Activated naive CD4-positive, alpha-beta T cell (primary cell): ENCODE measurements at places on chromosomes 2 and 18.

DNA sequence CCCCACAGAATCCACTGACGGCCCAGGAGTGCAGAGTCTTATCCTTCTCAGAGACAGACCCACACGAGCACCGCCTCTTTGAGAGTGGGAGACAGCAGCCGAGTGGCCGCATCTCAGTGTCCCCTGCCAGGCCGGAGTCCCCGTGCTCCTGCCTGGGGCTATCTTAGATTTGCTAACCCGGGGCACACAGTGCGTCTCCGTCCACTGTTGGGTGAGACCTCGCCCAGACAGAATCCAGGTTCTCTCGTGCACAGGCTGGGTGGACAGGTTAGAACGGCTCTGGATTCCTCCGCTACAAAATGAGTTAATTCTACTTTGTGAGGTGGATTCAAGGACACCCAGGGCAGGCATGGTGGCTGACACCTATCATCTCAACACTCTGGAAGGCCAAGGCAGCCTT is 88.3 kb downstream of the ZNF516 start:
- no peak for DNase-seq

DNA sequence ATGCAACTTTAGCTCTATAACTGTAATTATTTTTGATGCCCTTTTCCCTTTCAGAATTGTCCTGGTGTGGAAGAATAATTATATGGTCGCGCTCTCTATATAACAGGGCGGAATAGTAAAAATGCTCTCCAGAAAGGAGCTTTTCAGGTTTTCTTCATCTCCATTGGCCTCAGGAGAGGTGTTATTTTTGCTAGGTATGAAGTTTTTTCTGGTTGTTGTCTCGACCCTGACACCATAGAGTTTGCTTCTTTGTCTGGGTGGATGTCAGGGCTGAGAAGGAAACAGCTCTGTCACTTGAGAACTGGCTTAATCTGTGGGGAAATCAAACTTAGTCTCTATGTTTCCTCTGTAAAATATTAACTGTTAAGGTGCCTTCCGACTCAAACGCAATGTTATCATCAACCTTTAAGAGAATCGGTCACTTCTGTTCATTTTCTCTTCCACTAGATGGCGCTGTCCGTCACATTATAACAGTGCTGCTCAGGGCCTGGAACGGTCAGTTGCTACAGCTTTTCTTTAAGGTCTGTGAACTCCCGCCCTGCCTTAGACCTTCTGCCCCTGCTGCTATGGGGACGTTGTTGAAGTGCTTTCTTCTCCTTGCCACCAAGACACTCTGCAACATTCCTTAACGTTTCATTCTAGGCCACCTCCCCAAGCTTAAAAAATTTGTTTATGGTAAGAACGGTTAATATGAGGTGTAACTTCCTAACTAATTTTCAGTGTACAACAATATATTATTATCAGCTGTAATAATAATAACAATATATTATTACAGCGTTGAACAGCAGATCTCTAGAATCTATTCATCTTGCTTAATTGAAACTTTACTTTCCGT is 23.8 kb upstream of the SERPINB12 start:
- no peak for DNase-seq

- DNase-seq, result no peak
These were observed 67.2 kb upstream of the FRZB start for GRCh38 chr2:182933629-182934028.

- DNase-seq, result no peak
These were observed 4.4 kb downstream of the ACTR3 start for GRCh38 chr2:113894156-113894743.

DNA sequence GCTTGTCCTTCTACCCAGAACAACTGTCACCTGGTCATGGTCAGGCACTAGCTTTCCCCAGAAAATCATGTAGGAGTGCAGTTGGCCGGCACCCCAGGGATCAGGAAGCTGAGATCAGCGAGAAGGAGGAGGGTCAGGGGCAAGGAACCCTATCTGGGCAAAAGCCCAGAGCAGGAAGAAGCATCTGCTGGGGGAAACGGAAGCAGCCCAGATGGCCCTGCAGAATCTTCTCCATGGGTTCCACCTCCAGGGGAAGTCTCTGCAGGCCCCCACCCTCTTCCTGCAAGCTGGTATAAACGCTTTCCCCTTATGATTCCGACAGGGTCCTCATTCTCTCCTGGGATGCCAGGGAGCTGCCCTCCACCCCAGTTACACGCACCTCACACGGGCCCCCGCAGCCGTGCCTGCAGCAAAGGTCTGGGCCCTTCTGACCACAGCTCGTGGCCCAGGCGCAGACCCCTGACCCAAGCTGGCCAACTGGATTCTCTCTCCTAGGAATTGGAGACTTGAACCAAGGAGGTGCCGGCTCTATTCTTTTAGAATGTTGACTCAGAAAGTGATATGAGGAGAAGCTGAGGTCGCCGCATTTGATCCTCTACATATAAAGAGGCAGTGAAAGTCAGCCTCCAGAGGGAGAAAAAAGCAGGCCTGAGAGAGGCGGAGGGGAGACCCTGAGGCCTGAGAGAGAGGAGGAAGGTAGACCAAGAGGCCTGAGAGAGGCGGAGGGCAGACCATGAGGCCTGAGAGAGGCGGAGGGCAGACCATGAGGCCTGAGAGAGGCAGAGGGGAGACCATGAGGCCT is 71.0 kb downstream of the STPG4 start:
- DNase-seq, result no peak

DNA sequence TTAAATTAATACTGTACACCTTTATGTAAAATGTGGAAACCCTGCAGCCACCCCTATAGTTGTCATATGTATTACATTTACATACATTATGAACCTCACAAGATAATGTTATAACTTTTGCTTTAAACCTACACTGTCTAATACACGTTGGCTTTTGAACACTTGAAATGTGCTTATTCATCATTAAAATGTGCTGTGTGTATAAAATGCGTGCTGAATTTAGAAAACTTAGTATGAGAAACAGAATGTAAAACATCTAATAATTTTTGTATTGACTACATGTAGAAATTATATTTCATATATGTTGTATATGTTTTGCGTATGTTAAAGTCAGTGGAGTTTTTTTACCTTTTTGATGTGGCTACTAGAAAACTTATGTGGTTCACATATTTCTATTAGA is 68.8 kb downstream of the MAPRE2 start:
- DNase-seq, result no peak

GRCh38 chr2:74497777-74498499 is 1.5 kb downstream of the LBX2 start:
- no peak for DNase-seq

- DNase-seq, result no peak
These were observed 6.9 kb upstream of the NEDD4L start for GRCh38 chr18:58037163-58037562.

- no peak for DNase-seq
These were observed 254.4 kb downstream of the ZNF521 start for GRCh38 chr18:25097569-25098056.

- no peak for DNase-seq
These were observed 23.9 kb upstream of the THSD7B start for GRCh38 chr2:136741471-136741870.

GRCh38 chr18:24136967-24137373 is 1.9 kb upstream of the CABYR start:
- DNase-seq, result no peak

GRCh38 chr2:239644011-239644410 is 243.2 kb upstream of the HDAC4 start:
- no peak for DNase-seq

- no peak for DNase-seq
These were observed 27.9 kb downstream of the TGFBRAP1 start for GRCh38 chr2:105301646-105302045.

GRCh38 chr18:64091526-64091925 is 57.4 kb downstream of the LINC00305 start:
- DNase-seq, result no peak

DNA sequence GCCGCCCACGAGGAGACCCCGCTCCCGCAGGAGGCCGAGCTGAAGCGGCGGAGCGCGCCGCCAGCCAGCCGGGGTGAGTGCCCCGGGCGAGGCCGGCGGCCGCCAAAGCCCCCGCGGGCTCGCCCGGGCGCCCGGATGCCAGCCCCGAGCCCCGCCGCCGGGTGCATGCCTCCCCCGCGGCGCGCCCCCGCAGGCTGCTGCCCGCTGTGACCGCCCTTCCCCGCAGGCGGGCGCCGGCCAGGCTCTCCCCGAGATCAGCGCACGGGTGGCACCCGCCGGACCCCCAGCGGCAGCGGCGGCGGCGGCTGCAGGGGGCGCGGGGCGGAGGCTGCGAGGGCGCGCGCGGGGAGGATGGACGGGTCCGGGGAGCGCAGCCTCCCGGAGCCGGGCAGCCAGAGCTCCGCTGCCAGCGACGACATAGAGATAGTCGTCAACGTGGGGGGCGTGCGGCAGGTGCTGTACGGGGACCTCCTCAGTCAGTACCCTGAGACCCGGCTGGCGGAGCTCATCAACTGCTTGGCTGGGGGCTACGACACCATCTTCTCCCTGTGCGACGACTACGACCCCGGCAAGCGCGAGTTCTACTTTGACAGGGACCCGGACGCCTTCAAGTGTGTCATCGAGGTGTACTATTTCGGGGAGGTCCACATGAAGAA is 470 bp downstream of the KCNF1 start:
- DNase-seq, result no peak

DNA sequence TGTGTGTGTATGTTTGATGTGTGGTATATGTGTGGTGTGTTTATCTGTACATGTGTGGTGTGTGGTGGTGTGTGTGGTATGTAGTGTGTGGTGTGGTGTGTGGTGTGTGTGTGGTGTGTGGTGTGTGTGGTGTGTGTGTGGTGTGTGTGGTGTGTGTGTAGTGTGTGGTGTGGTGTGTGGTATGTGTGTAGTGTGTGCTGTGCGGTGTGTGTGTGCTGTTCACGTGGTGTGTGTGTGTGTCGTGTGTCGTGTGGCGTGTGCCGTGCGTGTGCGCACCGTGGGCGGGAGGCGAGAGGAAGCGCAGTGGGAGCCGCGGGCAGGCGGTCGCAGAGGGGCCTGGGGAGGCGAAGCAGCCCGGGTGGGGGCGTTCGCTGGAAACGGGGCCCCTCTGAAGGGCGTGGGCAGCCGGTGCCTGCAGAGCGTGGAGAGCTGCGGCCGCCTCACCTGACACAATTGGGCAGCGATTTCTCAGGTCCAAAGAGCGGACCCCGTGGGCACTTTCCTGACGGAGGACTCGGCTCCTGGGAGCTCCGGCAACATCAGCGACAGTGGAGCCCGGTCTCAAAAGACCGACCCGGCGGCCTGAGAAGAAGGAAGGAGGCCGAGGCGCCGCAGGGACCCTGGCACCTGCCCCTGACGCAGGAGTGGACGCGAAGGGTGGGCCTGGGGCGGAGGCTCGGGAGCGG is 741.1 kb upstream of the SALL3 start:
- DNase-seq, result no peak

GRCh38 chr18:63887424-63887823 is at the start of gene SERPINB2:
SERPINB2 (plus strand) TSS chr18:63887705; CDS start chr18:63891445, 3,740 bp downstream.
- no peak for DNase-seq

GRCh38 chr2:125684256-125684655 is 971.7 kb upstream of the GYPC start:
- DNase-seq, result no peak

DNA sequence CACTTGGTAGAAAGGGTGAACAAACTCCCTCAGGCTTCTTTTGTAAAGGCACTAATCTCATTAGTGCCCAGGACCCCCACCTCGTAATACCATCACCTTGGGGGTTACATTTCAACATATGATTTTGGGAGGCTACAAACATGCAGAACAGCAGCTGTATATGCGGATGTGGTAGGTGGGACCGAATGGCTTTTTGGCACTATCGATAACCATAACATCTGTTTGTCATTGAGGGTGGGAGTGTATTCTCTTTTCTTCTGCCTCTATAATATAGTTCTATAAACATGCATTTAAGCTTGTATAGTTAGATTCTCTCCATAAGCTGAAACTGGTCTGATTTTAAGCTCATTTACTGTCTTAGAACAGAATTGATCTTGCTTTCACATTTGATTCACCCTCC is 239.1 kb upstream of the BOD1L2 start:
- DNase-seq, result no peak

- DNase-seq, result peak; percentile 5
These were observed 88.7 kb upstream of the ATL2 start for GRCh38 chr2:38465789-38466127.

DNA sequence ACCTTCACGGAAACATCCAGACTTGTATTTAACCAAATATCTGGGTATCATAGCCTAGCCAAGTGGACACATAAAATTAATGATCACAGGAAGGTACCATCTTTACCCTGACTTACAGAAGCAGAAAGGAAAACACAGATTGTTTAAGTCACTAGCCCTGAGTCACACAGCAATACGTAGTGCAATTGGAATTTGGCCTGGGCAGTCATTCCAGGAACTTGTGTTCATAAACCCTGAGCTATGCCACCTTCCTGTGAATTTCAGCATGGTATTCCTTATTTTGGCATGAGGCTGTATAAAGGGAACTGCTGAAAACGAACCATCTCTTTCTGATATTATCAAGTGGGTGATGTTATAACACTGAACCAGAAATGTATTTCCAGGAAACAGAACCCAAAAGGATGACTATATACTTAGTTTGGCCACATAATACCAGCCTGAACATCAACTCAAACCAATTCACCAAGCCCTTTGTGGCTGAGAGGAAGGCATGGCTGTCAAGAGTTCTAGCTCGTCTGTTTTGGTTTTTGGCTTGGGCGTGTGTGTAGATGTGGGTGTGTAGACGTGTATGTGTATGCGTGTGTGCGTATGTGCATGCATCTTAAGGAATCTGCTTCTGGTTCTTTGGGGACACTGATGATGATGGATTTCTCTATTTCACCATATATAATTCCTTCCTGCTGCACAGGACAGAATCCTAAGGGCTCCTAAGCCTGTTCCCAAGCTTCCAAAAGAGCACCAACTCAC is 533.4 kb upstream of the ID2 start:
- no peak for DNase-seq

DNA sequence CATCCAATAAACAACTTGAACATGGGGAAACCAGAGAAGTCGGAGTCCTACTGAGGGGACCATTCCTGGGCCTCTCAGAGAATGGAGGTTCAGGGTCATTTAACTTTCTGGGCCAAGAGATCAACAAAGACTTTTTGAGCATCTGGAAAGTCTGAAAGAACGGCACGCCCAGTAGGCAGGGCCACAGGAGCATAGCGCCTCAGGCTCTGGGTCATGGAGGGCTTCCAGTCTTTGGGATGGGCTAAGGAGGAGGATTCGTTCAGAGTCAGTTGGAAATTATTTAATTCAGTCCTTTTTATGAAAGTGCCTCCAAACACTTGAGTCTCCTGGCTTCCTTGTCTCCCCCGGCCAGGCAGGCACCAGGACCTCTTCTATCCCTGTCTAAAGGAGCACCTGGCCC is 101.1 kb upstream of the GLI2 start:
- no peak for DNase-seq
